CD4-positive, alpha-beta T cell (primary cell): ENCODE measurements at places on chromosomes 5 and 9.

GRCh38 chr9:27765266-27766072, 192.2 kb upstream of the C9orf72 start:
- no peak for DNase-seq

- DNase-seq, result no peak
These were observed 23.9 kb downstream of the C5orf15 start for GRCh38 chr5:133944263-133945185.

DNA sequence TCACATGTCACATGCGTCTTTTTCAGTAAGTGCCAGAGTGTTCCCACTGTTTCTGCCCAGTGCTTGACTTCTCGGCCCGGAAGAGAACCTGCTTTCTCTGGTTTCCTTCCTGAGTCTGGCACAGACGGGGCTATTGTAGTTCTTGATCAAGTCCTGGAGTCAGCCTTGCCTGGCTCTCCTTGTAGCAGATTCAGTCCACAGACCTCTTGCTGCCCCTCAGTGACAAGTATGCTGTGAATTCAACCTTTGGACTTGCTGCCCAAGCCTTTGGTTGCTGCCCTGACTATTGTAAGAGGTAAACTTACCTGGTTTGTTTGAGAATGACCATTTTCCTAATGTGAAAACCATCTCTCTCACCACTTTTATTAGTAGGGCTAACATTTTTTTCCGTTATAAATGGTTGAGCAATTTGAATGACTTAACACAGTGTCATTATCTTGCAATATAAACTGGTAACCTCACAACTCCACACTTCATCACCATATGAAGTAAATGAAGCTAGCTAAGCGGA, 24.7 kb downstream of the ZBTB34 start:
- no peak for DNase-seq

- DNase-seq, result no peak
These were observed 44.1 kb upstream of the SYNPO start for GRCh38 chr5:150596313-150596712.

- no peak for DNase-seq
These were observed 7.2 kb upstream of the LCN2 start for GRCh38 chr9:128142061-128142460.

- DNase-seq, result no peak
These were observed 14.4 kb upstream of the CEP78 start for GRCh38 chr9:78221425-78221824.

DNA sequence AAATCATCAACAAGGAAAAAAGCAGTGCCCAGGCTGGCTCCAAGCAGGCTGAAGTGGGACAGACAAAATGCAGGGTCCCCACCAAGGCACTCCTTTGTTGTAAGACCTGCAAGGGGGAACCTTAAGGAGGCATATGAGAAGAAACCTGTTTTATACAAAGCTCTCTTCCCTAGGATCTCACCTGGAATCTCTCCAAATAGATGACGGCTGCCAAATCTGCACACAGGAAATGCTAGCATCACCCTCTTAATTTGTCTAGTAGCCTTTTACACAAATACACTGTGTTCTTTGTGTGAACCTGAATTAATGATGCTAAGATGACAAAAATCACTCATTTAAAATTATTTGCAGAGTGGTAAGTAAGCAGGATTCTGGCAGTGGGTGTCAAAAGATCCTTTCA, 280.2 kb downstream of the SPOCK1 start:
- DNase-seq, result no peak

DNA sequence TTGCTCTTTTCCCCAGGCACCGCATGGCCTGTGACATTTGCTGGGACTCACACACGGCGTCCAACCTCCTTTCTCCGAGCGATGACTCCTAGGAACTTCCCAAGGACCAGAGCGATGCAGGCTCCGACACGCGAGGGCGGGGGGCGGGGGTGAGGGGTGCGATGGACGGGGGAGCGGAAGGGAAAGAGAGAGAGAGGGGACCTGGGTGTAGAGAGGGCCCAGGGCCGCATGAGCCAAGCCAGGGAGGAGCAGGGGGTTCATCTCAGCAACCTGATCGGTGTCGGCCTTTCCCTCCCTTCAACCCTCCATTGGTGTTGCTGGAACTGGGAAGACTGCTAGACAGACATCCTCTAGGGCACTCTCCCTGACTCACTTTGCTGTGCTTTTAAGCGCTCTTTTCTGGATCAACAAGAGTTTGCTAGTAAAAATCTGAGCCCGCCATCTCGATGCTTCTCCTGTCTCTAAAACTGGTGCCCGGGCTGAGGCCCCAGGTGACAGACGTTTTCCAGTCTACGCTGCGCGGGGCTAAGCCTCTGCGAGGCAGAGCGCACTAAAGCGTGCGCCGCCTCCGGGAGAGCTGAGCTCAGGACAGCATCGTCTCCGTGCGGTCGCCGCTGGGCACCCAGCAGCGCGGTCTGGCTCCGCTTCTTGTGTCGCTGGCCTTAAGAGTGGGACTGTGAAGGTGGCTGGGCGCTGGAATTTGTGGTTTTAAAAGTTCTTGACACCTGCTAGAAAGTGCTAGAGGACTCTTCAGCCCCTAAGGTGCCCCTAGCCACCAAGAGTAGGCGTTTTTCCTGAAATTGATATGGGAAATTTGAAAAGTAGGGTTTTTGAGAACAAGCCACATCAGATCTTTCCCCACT, 1.0 kb upstream of the TSLP start:
- no peak for DNase-seq

DNA sequence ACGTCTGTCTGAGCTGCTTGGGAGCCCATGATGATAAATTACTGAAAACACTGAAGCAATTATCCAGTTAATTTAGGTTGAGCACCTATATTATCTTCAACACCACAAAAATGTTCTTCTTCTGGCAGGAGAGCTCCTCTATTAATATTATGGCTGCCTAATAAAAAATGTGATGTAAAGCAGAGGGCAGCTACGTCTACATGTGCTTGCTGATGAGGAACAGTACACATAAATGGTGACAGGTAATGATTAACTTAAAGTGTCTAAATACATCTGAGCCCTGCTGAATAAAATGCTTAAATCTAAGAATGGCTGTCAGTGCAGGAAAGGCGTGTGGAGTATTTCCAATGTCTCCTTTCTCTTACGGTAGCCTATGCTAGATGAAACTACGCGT, 131.3 kb upstream of the NR3C1 start:
- no peak for DNase-seq

DNA sequence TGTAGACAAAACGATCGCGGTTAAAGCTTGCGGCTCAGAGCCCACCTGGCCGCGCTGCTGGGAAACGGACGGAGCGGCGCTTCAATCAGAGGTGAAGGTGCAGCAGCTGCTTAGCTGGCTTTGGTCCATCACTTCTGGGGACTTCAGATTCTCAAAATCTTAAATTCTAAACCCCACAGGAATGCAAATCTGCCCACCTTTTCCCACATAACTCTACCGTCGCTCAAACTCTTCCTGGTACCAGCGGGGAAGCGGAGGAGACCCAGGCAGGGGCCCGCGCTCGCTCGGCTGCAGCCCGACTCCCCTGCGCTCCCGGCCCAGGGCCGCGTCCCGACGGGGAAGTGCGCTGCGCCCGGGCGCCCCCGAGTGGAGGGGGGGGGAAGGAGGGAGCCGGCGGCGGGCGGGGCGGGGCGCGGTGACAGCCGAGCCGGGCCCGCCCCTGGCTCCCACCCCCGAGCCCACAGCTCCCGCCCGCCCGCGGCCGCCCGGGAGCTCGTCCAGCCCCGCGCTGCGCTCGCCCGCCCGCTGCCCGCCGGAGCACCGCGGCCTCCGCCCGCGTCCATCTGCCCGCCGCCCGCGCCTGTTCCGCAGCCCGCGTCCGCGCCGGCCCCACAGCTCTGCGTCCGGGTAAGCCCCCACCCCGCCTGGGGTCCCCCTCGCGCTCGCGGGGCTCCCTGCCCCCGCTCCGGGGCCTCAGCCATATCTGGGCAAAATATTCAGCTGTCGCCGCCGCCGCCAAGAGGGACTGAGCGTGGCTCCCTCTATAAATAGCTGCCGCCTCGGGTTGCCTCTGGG, at the start of gene TMOD1:
Gene TMOD1 (plus strand): TSS at position 490 of the 795 bp plus-strand sequence. CDS start 22,523 bp downstream, outside the sequence.
- no peak for DNase-seq

DNA sequence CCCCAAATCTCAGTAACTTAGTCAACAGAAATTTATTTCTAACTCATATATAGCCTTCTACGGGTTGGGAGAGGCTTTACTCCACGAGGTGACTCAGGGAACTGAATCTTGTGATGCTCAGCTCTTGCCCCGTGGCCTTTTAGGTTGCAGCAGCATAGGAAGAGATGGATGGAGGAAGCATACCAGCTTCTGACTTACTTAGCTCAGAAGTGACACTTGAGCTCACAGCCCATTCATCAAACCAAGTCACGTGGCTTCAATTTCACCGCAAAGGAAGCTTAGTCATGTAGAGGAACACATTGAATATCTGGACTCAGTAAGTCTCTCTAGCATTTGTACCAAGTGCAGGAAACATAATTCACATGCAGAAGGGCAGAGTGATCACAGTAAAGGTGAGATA, 124.1 kb upstream of the KCNN2 start:
- no peak for DNase-seq

GRCh38 chr9:136921307-136921706, 23.2 kb downstream of the FBXW5 start:
- DNase-seq, result no peak

GRCh38 chr5:154393850-154394249, 51.9 kb upstream of the SAP30L start:
- no peak for DNase-seq

GRCh38 chr5:17257705-17258273, 40.4 kb downstream of the BASP1 start:
- DNase-seq, result no peak

DNA sequence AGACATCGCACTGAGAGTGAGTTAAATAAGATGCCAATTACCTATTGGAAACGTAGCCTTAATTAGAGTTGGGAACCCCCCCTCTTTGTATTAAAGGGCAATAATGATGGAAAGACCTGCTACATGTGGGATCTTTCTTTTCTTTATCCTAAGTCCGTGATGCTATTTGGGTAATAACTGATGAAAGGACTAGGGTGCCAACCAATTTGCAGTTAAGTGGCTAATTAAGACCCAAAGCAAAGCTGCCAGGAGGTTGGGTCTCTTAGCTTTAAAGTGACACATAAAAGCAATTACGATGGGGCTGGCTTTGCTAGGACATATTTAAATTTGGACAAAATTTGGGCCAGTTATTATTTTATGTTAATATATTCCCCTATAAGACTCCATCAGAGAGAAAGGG, 728.8 kb downstream of the NR2F1-AS1 start:
- DNase-seq, result no peak

GRCh38 chr9:17005056-17005823, 129.6 kb upstream of the CNTLN start:
- no peak for DNase-seq
